ENCODE measurements at places on chromosomes 12 and 14. TPM values are rescaled to one million over a fixed set of nuclear protein-coding genes. Genes with fewer than 3 reads are reported as not detected.
A peak's percentile ranks its signal among the peaks of the same experiment; 100 is the strongest.

ATG2B gene
- total RNA-seq, result 14.1 TPM

AQP6 gene
- 0.20 TPM for total RNA-seq

ACVRL1 gene
- 0.42 TPM for total RNA-seq

EFS gene
- 43.5 TPM for total RNA-seq

KERA gene
- not detected for total RNA-seq

PRKD1 gene
- total RNA-seq, result 12.4 TPM

ANO2 gene
- total RNA-seq, result 6.8 TPM

SLC38A4 gene
- total RNA-seq, result not detected

SAMD15 gene
- total RNA-seq, result 4.3 TPM

MGP gene
- total RNA-seq, result not detected

DNA sequence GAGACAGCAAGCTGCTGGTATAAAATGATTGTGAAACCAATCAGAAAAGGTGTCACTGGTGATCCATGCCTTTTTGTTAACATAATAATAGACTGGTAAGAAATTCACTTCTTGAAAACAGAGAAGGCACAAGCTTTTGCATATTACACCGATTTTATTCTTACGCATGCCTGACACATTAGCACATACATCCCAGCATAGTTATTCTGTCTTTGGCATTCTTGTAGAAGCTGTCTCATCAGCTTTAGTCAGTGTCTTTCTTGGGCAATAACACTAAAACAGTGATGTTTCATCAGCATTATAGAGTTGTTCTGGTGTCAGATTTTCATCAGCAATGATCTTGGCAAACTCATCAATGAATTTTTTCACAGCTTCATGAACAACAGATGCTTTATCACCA is 283.4 kb upstream of the TMTC1 start:
- peaks cover 4% of the 10 kb centered on the region for H3K4me1 ChIP-seq
- H3K27ac ChIP-seq, result no peak overlapping the region
- H3K27me3 ChIP-seq, result no peaks in the 10 kb centered on the region
- H3K36me3 ChIP-seq, result peaks cover 11% of the 10 kb centered on the region

DNA sequence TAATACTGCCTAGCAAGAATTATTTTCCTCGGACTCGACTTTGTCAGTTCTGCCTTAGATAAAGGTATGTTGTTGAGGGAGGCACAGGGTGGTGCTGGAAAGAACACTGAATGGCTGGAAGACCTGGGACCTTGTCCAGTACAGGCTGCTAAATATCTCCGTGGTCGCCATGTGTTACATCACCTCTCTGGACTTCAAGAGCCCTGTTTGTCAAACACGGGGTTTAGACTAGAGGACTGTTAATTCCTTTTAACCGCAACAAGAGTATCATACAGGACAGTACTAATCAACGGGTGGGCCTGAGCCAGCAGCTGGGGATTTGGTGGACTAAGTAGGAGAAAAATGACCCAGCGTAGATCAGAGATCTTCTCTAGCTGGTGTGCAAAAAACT is 476.3 kb downstream of the LRIG3 start:
- H3K36me3 ChIP-seq, result no peaks in the 10 kb centered on the region
- DNase-seq, result no peak
- H3K27ac ChIP-seq, result no peak overlapping the region
- H3K27me3 ChIP-seq, result no peaks in the 10 kb centered on the region
- no peak overlapping the region for H3K4me3 ChIP-seq

DNA sequence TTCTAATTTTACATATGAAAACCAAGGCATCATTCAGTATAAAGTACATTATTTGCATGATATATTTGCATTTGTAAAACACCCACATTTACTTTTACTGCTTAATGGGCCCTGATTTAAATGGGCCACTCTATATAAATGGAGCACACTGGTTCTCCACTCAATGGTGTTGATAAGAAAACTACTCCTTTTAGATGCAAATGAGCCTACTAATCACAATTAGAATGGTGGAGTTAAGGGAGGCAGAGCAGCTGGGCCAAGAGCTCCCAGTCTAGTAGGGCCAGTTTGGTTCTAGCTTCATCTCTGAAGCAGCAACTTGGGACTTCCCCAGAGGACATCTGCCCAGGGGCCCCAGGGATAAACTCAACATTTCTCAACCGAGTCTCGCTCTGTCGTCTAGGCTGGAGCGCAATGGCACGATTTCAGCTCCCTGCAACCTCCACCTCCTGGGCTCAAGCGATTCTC is 120.7 kb downstream of the FOXN3 start:
- no peaks in the 10 kb centered on the region for H3K36me3 ChIP-seq
- peak; percentile 70 for DNase-seq
- peaks cover 14% of the 10 kb centered on the region for H3K4me1 ChIP-seq
- H3K27ac ChIP-seq, result no peak overlapping the region

- peak; percentile 44 for DNase-seq
- H3K4me3 ChIP-seq, result no peak overlapping the region
- no peaks in the 10 kb centered on the region for H3K4me1 ChIP-seq
Measured at GRCh38 chr12:94282675-94283074, 134.3 kb downstream of the PLXNC1 start.

DNA sequence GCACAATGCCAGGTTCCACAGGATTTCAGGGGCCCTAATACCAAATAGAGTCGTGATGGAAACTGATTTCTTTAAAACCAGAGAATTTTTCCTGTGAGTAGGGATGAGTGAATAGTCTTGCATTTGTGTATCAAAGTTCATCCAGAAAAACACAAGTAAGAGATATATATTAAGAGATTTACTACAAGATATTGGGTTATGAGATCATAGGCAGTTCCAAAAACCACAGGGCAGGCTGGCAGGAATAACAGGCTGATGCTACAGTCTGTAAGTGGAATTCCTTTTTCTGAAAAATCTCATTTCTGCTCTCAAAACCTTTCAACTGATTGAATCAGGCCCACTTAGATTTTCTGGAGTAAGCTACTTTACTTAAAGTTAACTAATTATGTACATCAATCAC is 1756.2 kb upstream of the SEL1L start:
- H3K4me1 ChIP-seq, result no peaks in the 10 kb centered on the region
- H3K36me3 ChIP-seq, result no peaks in the 10 kb centered on the region
- no peak overlapping the region for H3K27ac ChIP-seq
- no peak overlapping the region for H3K4me3 ChIP-seq

DNA sequence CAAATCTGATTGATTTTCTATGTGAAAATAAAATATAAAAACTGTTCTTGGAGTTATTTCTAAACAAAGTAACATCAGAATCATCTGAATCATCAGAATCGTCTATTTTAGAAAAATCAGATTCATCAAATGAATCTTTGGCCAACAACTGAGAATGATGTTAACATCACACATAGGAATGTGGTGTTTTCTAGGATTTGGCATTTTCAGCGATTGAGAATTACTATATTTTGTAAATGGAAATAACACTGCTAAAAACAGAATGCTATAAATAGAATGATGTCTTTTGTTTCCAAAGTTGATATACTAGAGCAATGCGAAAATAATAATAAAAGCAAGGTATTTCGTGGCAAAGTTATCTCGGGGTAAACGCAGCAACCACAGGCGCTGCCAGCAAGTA is 73.9 kb upstream of the EVL start:
- no peaks in the 10 kb centered on the region for H3K4me1 ChIP-seq
- H3K4me3 ChIP-seq, result no peak overlapping the region
- no peaks in the 10 kb centered on the region for H3K27me3 ChIP-seq
- no peak overlapping the region for H3K27ac ChIP-seq

GRCh38 chr12:126547905-126548304 is 1482.7 kb downstream of the AACS start:
- no peak overlapping the region for H3K27ac ChIP-seq
- no peaks in the 10 kb centered on the region for H3K27me3 ChIP-seq
- no peak overlapping the region for H3K4me3 ChIP-seq
- H3K36me3 ChIP-seq, result no peaks in the 10 kb centered on the region
- DNase-seq, result no peak

GRCh38 chr12:111174251-111174960 is 194.5 kb downstream of the PHETA1 start:
- no peak overlapping the region for H3K4me3 ChIP-seq
- no peak overlapping the region for H3K27ac ChIP-seq
- H3K27me3 ChIP-seq, result no peaks in the 10 kb centered on the region
- no peaks in the 10 kb centered on the region for H3K4me1 ChIP-seq

DNA sequence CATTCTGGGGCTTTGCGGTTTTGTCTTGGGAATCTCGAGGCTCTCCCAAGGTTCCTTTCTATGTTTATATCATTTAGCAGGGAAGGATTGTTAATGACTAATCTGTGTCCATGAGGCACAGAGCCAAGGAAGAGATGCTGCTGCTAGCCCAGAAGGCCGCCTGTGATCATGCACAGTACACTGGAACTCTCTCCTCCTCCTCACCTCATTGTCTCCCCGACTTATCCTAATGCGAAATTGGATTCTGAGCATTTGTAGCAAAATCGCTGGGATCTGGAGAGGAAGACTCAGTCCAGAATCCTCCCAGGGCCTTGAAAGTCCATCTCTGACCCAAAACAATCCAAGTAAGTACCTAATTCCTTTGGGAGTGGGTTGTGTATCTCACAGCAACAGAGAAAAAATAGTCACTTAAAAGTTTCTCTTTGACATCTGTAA is at the start of gene NR1H4:
TSS of gene NR1H4 (plus strand) at position 151 of the 435 bp plus-strand sequence. CDS start 19,458 bp downstream, outside the sequence.
- no peak within 1 kb of the TSS for H3K4me3 ChIP-seq
- H3K27ac ChIP-seq, result no peak within 1 kb of the TSS
- no peaks in the 10 kb centered on the region for H3K36me3 ChIP-seq
- H3K4me1 ChIP-seq, result peaks cover 21% of the 10 kb centered on the region
- H3K27me3 ChIP-seq, result no peaks in the 10 kb centered on the region

- no peak overlapping the region for H3K27ac ChIP-seq
- no peaks in the 10 kb centered on the region for H3K4me1 ChIP-seq
Measured at GRCh38 chr12:116708826-116709756, 28.8 kb downstream of the SPRING1 start.

DNA sequence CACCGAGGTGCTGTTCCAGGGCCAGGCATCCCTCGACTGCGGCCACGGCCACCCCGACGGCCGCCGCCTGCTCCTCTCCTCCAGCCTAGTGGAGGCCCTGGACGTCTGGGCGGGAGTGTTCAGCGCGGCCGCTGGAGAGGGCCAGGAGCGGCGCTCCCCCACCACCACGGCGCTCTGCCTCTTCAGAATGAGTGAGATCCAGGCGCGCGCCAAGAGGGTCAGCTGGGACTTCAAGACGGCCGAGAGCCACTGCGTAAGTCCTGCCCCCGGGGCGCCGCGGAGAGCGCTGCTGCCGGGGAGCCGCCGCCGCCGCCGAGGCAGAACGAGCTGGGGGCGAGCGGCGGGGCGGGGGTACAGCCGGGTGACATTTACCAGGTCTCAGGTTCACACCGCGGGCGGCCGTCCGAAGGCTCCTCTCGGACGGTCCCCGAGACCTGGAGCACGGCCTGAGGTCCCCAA is 1.4 kb downstream of the PLXNC1 start:
- H3K4me1 ChIP-seq, result peaks cover 15% of the 10 kb centered on the region
- H3K27me3 ChIP-seq, result peaks cover 71% of the 10 kb centered on the region
- H3K4me3 ChIP-seq, result peak overlapping the region; percentile 66
- no peak overlapping the region for H3K27ac ChIP-seq
- peak; percentile 89 for DNase-seq
- no peaks in the 10 kb centered on the region for H3K36me3 ChIP-seq

DNA sequence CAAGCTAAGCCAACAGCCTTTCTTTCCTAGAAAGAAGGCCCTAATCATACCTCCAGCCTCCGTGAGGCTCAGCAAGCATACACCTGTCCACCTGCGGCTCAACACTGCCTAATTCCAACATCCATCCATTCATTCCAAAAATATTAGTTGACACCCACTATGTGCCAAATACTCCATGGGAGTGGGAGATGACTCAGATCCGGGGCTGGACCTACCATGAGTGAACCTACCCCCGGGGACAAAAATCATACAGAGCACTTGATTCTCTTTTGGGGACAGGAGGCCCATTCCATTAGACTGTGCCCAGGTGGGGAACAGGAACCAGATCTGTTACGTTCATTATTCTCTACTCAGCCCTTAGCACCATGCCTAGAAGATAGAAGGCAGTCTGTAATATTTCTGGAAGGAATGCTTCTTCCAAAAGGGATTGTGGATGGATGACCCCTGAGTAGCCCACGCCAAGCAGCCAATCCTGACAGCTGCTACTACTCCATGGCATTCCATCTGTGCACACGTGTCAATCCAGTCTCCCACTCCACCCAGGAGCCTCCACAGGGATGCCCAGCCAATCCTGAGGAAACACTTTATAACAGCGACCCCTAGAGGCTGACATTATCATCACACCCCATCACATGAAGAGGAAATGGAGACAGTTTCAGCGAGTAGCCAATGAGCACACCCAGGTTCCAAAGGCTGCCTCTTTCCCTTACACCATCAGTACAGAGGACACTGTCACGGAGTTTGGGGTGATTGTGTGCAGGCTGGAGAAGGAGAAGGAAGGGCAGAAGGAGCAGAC is 170.7 kb downstream of the ESRRB start:
- H3K27ac ChIP-seq, result no peak overlapping the region
- peak; percentile 92 for DNase-seq
- H3K36me3 ChIP-seq, result no peaks in the 10 kb centered on the region
- no peaks in the 10 kb centered on the region for H3K27me3 ChIP-seq
- H3K4me3 ChIP-seq, result no peak overlapping the region
- H3K4me1 ChIP-seq, result no peaks in the 10 kb centered on the region

GRCh38 chr14:29858299-29858698 is 69.3 kb downstream of the PRKD1 start:
- H3K4me1 ChIP-seq, result peaks cover 7% of the 10 kb centered on the region
- no peak overlapping the region for H3K4me3 ChIP-seq
- H3K36me3 ChIP-seq, result no peaks in the 10 kb centered on the region
- H3K27ac ChIP-seq, result no peak overlapping the region

- H3K27ac ChIP-seq, result no peak overlapping the region
- peaks cover 38% of the 10 kb centered on the region for H3K36me3 ChIP-seq
- H3K4me1 ChIP-seq, result peaks cover 7% of the 10 kb centered on the region
- H3K4me3 ChIP-seq, result no peak overlapping the region
- DNase-seq, result peak; percentile 96
Measured at GRCh38 chr12:130826151-130826801, 12.8 kb downstream of the STX2 start.

DNA sequence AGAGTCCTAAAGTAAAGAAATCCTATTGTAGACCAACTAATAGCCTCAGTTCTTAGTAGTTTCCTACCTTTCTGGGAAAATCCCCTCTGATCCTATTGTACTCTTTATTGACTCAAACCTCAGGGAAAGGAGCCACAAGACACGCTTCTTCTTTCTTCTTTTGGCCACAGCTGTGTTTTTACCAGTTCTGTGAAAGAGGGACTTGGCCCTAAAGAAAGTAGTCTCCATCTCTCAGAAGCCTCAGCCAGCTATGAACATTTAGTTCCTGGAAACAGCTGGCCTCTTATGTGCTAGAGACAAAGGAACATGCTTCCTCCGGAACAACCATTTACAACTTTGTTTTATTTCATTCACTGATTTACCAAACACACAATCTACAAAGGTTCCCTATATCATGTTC is 66.1 kb upstream of the ARID2 start:
- H3K4me1 ChIP-seq, result peaks cover 15% of the 10 kb centered on the region
- peaks cover 60% of the 10 kb centered on the region for H3K27me3 ChIP-seq
- DNase-seq, result no peak
- peak overlapping the region; percentile 13 for H3K4me3 ChIP-seq

DNA sequence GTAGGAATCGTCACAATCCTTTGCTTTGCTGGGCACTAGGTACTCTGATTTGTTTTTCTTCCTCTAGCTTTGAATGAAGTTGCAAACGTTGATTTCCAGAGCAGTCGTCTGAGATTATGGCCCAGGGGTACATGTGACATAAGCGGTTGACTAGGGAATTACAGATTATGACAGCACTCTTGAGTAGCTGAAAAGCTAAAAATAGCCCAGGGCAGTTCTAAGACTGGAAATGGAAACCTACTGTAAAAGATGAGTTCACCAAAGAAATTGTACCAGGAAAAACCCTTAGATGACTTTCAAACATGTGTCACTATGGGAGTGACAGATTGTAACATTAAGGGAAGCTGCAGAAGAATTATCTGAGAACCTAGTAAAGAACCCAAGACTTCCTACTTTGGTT is 108.5 kb downstream of the ANO6 start:
- DNase-seq, result no peak
- no peaks in the 10 kb centered on the region for H3K4me1 ChIP-seq
- no peak overlapping the region for H3K27ac ChIP-seq
- no peak overlapping the region for H3K4me3 ChIP-seq
